ENCODE measurements at places on chromosomes 13 and 19.

- DNase-seq = peak; percentile 85
These were observed 913 bp upstream of the ELAVL3 start for GRCh38 chr19:11481534-11482383.

DNA sequence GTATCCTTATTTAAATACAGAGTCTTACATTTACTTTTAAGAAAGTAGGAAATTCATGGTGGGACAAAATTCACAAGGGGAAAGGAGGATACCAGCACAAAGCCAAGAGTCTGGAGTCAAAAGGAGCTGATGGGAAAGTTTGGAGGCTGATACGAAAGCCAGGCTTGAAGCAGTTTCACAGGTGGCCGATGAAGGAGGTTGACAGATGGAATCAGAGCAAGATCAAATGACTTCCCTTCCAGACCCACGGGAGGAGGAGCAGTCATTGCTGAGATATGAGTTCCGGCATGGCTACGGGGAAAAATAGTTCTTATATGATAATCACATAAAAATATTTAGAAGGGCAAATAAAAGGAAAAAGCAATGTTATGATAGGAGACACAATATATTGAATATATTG is 65.0 kb downstream of the DGKH start:
- no peak for DNase-seq

DNA sequence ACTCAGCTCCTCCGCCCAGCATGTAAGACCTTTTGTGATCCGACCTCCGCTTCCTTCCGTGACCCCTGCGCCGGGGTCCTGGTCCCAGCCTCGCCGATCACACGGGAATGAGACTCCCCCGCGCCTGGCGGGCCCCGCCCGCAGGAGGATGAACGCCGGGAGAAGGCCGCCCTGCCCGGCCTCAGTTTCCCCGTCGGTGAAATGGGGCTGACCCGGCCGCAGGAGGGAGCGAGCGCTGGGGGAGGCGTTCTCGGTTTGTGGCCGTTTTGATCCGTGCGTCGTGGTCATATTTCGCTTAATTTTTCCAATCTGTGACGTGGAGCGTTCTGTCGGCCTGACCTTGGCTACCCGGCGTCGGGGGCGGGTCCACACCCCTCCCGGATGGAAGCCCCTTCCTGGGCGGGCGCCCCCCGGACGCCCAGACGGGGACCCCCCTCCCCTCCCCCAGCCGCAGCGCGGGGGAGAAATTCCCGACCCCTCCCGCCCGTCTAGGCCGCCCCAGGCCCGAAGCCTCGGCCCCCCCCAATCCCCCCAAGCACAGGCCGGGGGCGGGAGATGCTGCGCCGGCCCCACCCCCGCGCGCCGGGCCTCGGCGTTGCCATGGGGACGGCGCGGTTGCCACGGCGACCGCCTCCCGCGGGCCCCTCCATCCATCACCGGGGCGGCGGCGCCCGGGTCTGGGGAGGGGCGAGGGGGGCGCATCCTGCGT is 11.1 kb downstream of the PALM start:
- no peak for DNase-seq

GRCh38 chr19:35315883-35316282 is 13.1 kb upstream of the CD22 start:
- no peak for DNase-seq

- DNase-seq = no peak
These were observed 10.9 kb upstream of the ADGRE5 start for GRCh38 chr19:14370169-14370939.

GRCh38 chr13:51942189-51942588 is 69.1 kb downstream of the ATP7B start:
- no peak for DNase-seq

Measured in activated naive CD8-positive, alpha-beta T cell treated with anti-CD3 and anti-CD28 coated beads, Interleukin-2, amount 50 U/mL, for 24 hours (primary cell).